DMS153 (cell line): ENCODE measurements at places on chromosomes 7 and 10.

DNA sequence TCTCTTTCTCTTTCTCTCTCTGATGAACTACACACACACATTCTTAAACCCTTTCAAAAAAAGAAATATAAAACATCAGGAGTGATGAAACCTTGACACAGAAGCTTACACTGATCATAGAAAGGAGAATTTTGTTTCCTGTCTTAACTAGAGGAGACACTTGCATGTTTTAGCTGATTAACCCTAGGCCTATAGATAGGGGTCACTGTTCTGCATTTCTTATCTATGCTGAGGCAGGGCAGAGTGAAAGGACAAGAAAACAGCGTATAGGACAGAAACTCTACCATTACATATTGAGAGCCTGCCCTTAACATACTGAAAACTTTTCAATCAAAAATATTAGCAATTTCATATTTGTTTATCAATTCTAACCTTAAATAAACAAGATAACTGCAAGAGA lies 680.6 kb upstream of the MBL2 start:
- no peak for DNase-seq

- DNase-seq, result no peak
Measured at GRCh38 chr7:132625651-132626050, 49.4 kb upstream of the PLXNA4 start.

DNA sequence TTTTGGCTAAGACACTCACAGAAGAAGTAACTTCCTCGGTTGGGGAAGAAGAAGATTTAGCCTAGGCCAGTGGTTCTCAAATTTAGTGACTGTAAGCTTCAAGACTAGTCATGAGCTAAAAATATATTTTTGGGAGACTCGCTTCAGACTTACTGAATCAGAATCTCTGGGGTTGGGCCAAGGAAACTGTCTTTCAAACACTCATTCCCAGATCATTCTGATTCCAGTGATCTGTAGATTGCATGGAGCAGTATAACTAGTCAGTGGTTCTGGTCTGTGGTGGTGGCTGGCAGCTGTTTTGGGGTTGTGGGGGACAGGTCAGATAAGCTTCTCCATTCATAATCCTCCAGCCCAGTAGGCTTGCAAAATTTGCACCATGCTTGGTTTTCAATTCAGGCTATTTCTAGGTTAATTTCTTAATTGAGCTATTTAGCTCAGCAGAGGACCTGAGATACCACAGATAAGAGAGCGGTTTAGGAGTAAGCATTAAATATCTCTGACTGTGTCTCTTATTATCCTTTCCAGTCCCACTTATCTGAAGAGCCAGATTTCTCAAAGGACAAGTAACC lies 3.8 kb upstream of the KAT6B start:
- DNase-seq, result no peak

DNA sequence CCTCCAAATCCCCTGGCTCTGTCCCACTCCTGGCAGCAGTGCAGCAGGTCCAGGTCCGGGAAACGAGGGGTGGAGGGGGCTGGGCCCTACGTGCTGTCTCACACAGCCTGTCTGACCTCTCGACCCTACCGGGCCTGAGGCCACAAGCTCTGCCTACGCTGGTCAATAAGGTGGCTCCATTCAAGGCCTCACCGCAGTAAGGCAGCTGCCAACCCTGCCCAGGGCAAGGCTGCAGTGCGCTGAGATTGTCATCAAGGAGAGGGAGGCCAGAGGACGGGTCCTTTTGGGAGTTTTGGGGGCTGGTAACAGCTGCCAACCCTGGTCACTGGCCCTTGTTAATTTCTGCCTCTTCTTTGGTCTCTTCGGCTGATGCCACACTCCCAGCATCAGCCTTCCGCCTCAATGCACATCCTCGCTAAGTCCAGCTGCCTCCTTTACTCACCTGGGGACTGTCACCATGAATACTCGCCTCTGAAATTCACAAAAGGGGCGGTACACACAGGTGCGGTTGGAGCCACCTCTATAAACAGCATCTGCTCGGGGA lies 3.5 kb downstream of the EPO start:
- DNase-seq, result no peak

DNA sequence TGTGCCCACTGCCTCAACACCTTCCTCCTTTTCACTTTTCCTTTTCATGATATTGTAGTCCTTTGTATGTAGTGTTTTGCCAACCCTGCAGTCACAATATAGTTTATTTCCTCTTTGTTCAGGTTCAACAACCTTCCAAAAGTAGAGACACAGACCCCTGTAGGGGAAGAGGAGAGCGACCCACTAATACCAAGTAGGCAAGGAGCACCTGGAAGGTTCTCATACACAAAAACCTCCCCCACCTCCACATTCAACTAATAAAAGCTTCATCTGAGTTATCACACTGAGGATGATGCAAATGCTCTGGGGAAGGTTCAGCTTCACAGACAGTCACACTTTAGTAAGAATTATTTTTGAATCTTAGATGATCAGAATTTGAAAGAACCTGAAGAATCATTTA lies 41.6 kb downstream of the PIK3AP1 start:
- DNase-seq, result no peak

GRCh38 chr10:63466144-63466935 lies 563 bp upstream of the JMJD1C start:
- no peak for DNase-seq

DNA sequence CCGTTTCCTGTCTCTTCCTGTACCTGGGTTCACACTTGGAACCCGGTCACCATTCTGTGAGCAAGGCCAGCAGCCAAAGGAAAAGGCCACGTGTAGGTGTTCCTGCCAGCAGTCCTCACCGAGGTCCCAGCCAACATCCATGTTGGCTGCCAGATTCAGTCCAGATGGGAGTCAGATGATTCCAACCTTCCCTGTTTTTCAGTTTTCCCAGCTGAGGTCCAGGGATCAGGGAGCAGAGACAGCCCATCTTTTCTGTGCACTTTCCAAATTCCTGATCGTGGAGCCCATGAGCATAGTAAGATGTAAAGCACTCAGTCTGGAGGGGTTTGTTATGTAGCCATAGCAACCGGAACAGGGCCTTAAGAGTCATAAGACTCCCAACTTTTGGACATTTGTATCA lies 3.9 kb upstream of the PVRIG start:
- DNase-seq, result no peak
